Fibroblast of lung (primary cell): ENCODE measurements at places on chromosomes 4 and X. TPM values are rescaled to one million over a fixed set of nuclear protein-coding genes. Genes with fewer than 3 reads are reported as not detected.
A peak's percentile ranks its signal among the peaks of the same experiment; 100 is the strongest.

GRCh38 chrX:139930916-139931645, 1.8 kb downstream of the ATP11C start:
- DNase-seq: peak; percentile 10

DNA sequence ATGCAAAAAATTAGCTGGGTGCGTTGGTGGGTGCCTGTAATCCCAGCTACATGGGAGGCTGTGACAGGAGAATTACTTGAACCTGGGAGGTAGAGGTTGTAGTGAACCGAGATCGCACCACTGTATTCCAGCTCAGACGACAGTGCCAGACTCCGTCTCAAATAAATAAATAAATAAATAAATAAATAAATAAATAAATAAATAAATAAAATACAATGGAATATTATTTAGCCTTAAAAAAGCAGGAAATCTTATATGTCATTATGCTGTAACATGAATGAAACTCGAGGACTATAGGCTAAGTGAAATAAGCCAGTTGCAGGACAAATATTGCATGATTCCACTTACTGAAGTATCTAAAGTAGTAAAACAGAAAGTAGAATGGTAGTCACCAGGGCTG, 42.5 kb downstream of the RBM41 start:
- no peak for DNase-seq

DNA sequence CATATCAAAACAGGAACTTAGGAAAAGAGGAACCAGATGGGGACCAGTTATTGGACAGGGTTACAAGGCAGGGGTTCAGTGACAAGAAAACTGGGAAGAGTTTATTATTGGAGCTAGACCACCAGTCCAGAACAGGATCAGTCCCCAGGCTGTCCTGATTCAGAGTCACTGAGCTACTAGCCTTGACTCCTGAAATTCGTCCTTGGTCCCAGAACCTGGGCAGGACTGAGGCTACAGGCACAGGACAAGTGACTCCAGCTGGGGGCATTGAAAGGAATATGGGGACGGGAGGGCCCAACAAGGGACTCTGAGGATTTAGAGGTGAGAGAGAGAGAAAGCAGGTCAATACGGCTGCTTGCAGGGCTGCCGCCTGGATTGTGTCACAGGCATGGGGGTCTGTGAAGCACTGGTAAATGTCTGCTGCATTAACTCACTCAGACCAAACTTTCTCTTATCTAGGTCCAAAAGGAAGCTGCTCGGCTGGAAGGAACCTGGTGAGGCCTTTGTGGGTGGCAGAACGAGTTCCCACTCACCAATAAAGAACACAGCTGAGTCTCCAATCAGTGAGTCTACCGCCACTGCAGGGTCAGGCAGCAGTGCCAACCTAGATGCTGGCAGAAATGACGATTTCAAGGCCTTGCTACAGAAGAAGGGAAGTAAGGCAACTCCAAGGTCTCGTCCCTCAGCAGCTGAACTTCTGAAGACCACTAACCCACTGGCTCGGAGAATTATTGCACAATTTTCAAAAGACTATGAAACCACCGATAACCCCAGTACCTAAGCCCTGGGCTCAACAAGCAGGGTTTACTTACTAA, 11.3 kb upstream of the RTL5 start:
- no peak for DNase-seq

- DNase-seq: peak; percentile 37
Measured at GRCh38 chr4:5865896-5866599, 26.8 kb downstream of the CRMP1 start.

GRCh38 chr4:102335616-102336015, 9.7 kb downstream of the SLC39A8 start:
- no peak for DNase-seq

DNA sequence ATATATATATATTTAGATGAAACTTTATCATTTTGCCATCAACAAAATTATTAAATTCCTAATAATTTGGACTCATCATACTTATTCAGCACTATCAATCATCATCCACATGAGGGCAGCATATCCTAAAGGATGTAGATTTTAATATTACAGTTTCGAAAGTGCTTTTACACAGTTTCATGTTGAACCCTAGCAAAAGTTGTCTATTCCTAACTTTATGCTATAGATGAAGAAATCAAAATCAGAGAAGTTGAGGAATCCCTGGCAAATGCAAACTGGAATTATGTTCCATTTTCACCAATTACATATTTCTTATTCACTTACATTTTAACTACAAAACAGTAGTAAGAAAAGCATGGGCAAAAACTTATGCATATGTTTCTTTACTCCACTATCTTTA, 36.6 kb upstream of the UGT2A1 start:
- DNase-seq: peak; percentile 74

GRCh38 chr4:113618205-113618604, 143.3 kb downstream of the CAMK2D start:
- DNase-seq: no peak

DNA sequence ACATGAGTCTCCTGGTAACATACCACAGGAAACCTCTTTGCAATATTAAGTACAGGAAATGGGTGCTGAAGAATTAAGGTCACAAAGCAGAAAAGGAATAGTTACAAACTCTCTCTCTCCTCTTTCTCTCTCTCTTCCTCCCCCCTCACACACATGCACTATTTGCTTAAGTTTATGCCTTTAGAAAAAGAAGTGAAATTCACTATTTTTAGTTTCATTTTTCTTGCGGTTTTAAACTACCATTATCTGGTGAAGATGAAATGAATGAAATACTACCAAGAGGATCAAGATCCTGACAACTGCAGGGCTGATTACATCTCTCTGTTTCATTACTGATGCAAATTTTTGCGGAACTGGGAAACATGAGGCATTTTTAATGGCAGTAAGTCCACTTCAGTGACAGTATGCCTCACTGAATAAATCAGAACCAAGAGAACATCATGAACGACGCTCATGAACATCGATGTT, 64.3 kb upstream of the FTHL17 start:
- no peak for DNase-seq

The VSIG4 gene
- total RNA-seq: not detected in 2 replicates

GRCh38 chr4:113499696-113500095, 261.8 kb downstream of the CAMK2D start:
- peak; percentile 80 for DNase-seq

DNA sequence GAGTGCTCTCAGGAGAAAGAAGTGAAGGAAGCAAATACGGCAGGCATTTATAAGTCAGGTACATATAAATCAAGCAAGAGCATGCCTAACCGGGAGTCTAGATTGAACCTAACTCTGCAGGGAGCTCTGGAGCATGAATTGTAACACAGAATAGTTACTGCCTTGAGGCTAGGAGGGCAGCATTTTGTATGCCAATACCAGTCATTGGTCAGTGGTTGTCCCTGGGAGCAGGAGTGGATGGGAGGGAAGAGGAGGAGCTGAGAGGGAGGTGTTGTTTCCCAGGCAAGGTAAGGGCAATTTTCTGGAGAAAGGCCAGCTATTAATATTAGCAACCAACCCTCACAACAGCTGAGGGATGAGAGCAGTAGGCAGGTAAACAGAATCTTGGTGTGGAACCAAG, 224.7 kb upstream of the DCAF8L1 start:
- no peak for DNase-seq

- DNase-seq: no peak
Measured at GRCh38 chr4:154047733-154048132, 258.9 kb upstream of the SFRP2 start.

The XAGE2 gene
- not detected in 2 replicates for total RNA-seq
